Right renal pelvis (tissue), 4 donors: ENCODE measurements at places on chromosomes 11 and 22. TPM values are rescaled to one million over a fixed set of nuclear protein-coding genes. Genes with fewer than 3 reads are reported as not detected.

- no peak for DNase-seq
Measured at GRCh38 chr11:26593691-26594090, 21.6 kb upstream of the MUC15 start.

DNA sequence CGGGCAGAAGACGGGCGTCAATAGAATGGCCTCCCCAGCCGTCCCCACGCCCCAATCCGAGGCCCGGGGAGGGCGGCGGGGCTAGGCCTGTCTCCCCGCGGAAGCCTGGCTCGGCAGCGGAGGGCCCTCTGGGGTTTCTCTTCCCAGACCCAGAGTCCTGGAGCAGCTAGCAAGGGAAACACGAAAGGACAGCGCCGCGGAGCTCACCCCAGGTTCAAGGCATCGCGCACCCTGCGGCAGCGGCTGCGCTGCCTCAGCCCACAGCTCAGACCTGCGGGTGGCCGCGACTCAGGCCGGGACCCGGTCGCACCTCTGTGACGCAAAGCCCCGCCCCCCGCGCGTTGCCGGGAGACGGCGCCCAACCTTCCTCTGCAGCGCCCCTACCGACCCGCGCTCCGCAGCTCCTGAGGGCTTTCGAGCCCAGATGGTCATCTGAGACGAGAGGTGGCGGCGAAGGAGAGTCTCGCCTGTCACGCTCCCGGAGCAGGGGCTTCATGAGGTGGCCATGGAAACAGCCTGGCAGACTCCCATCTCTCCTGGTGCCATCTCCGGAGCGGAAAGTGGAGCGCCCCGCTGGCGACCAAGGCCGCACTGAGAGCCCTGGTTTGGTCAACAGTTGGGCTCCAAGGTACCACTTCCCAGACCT is at the start of gene RNF141:
Gene RNF141 (minus strand): TSS at position 273 of the 646 bp plus-strand sequence. CDS start 7,029 bp downstream, outside the sequence.
- peak; percentile 90 for DNase-seq

DNA sequence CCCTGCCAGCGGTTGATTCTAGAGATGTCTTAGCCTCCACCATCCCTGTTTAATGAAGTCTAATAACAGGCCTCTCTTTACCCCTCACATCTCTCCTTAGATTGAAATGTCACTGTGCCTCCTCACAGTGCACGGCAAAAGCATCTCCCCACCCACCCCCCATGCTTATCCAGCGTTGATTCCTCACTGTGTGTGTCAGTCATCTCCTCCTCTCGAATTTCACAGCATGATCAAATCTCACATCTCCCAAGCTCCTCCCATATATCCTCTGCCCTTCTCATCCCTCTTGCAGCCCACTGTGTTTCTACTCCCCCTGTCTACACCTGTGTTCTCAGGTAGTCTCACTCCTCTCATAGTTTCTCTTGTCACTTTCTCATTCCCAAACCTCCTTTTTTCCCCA is 84.6 kb downstream of the DBX1 start:
- DNase-seq, result no peak

RAB39A gene
- 0.58 TPM for polyA plus RNA-seq

DNA sequence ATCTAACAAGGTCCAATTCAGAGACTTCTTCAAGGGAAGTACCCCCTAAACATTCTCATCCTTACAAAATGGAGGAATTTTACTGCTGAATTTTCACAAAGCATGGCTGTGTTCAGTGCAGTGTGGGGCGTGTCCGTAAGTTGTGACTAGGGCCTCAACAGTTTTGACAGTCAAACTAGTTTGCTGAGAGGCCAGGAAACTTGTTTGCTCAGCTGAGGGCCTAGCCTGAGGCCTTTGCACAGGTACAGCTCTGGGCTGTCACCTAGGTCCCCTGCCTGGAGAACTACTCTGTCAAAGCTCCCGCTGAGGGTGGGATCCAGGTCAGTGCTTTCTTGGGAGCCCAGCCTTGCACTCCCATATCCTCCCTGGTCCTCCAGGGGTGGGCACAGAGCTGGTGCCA is 27.9 kb downstream of the TCP11L1 start:
- DNase-seq, result no peak

FAM111A gene
- 56.6 TPM for polyA plus RNA-seq

DNA sequence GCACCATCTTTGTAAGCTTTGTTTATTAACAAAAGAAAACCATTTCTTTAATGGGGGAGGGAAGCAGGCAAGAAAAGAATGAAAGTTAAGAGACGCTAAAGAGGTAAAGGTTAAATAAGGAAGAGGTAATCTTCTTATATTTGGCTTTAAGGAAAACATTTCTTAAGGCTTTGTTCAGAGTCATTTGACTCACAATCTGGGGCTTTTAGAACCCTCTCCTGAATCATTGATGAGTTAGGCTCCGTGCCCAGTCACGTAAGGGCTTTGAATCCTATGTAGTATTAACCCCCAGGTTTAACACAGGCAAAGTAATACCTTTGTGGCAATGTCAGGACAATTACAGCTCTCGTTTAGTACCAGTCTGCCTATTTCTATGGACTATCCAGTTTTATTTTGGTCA is 26.1 kb downstream of the MADD start:
- DNase-seq, result no peak

DNA sequence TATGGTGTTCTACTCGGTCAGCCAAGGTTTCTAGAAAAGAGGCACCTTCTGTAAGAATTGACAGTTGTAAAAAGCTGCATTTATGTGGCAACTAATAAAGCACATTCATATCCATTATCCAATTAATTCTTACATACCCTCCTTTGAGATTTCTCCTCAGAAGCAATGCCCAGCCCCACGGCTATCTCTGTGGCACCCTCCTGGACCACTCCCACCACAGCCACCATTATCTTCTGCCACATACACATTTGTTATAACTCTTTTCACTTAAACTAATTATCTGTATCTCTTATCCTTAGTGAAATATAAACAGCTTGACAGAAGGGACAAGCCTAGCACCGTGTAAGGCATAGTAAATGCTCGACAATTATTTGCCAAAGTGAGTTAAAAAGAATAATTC is 48.5 kb downstream of the PAK1 start:
- no peak for DNase-seq

DNA sequence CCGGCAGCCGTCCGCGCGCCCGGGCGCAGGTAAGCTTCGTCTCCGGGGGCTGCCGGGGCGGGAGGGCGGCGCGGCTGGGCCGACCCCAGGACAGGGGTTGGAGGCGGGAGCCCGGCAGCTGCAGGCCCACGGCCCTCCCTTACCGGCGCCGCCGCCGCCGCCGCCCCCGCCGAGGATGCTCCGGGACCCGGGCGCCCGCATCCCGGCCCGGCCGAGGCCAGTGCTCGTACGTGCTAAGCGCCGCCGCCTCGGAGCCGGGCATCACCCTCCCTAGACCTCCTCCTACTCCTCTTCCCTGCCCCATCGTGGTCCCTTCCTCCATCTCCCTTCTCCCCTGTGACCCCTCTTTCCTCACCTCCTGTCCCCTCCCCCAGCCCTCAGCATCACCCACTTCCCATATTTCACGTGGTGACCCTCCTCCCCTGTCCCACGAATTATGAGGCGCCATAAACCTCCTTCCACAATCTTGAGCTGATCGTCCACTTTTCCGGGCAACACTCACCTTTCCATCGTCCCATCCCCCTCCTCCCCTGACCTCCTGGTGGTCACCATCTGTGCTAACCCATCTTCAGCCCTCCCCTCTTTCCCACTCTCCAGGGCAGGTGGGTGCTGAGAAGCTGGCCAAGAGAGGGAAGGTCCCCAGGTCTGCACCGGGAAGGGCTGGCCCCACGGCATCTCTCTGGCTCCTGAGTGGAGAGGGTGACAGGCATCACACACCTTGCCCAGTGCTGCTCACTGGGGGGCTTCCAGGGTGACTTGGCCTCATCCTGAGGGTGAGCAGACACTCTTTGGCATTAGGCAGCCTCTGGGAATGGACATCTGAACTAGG is 612 bp downstream of the ASPHD2 start:
- DNase-seq, result no peak

PEX16 gene
- 16.0 TPM for polyA plus RNA-seq

- DNase-seq, result no peak
Measured at GRCh38 chr22:27836181-27836580, 34.6 kb upstream of the MN1 start.

KRTAP5-11 gene
- not detected for polyA plus RNA-seq

DNA sequence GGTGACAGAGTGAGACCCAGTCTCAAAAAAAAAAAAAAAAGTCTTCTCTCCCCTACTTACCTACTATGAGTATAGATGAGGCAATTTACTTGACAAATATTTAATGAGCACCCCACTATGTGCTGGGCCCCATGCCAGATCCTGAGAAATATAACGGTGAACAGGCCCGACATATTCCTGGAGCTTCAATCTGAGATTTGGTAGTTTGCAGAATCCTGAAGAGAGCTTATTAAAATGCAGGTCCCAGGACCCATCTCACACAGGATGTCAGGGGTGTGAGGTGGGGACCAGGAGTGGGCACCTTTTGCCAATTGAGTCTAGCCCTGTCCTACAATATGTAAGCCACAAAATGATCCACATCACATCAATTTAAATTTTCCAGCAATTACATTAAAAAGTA is 44.0 kb downstream of the KCNJ4 start:
- no peak for DNase-seq

GRCh38 chr22:24506802-24507438 is 11.8 kb downstream of the UPB1 start:
- no peak for DNase-seq

DNA sequence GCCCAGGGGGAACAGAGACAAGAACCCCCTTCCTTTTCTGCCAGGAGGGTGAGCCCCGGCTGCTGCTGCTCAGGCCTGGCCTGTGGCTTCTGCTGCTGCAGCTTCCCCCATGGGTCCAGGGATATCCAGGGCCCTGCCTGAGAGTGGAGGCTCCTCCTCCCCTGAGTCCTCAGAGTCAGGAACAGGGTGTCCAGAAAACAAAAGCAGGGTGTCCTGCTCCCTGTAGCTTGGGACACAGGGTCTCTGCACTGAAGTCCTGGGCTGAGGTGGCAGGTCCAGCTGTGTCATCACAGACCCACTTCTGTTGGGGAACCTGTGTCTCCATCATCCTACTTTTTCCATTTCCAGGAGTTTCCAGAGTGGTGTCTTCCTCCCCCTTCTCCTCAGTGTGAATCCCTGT is 76.1 kb downstream of the ZNF280B start:
- DNase-seq, result no peak

GRCh38 chr11:125315079-125315740 is 150.7 kb downstream of the PKNOX2 start:
- DNase-seq, result no peak

DNA sequence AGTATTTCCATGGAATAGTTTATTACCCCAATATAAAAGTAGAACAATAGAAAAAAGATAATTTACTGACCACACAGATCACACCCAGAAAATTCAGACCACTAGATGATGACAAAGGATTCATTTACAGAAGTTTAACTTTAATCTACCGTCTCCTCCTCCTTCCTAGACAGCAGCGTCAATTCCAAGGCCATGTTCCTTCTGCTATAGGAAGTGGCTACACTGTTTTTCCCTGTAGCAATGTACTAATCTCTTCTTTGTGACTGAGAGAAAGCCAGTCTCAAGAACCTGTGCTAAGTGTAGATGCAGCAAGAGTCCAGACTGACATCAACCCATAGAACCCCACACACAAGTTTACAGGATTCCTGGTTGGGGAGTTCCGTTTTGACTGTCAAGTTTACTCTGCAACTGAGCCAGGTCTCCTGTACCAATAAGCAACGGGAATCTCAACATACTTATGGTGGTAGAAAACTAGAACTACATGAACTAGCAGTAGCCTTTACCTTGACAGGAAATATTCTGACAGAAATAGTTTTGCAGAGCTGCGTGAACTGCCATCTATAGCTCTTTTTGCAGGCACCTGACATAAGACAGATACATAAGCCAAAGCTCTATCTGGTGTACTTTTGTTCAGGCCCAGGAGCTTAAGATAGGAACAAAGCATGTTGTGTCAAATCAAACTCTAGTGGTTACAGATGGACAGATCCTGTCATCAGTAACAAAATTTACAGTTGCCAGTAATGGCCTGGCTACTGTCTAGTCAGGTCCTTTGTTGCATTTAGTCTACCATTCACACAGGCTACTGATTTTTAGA is 42.9 kb downstream of the MRTFA start:
- DNase-seq, result no peak

- no peak for DNase-seq
Measured at GRCh38 chr11:102654761-102655160, 29.6 kb upstream of the MMP20 start.

DNA sequence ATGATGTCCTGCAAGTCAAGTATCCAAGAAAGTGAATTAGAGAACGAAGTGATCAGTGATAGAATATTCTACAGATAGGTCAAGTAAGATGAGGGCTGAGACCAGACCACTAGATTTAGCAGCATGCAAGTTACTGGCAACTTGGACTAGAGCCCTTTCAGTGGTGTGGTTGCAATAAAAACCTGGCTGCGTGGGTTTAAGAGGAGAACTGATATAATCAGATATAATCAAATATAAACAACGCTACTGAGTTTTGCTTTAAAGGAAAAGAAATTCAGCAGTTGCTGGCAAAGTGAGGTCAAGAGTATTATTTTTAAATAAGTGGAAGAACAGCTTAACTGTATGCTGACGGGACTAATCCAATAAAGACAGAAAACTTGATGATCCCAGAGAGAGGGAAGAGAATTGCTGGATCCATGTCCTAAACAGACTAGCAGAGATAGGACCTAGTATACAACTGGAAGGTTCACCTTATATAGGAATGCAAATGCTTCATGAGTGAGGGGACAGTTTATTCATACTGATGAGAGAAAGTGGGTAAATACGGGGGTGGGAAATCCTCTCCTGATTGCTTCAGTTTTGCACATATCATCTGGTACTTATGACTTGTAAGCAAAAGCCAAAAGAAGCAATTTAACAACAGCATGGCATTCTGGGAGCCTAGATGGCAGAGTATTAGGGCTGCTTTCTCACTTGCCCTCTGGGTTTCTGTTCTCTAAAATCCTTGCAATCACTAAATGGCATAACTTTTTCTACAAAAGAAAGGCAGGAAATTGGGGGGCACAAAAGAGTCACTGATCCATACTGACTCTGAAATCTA is 146.2 kb downstream of the RBFOX2 start:
- DNase-seq, result no peak

DNA sequence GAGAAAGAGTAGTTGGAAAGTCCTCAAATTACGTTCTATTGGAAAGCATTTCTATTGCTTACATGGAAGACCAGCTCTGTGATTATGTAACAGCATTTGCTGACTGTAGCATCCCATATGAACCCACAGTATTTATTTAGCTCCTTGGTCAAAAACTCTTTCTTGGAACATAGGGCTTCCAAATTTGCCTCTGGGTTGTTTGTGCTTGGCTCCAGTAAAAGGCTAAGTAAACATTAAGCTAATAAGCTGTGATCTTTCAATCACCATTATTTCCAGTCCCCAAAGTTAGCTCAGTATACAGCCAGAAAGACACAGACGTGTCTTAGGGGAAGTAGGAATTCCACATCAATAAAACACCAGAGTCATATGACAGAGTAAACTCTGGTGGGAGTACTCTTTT is 668.8 kb downstream of the DLG2 start:
- no peak for DNase-seq
